ENCODE measurements at places on chromosomes 12 and 14. TPM values are rescaled to one million over a fixed set of nuclear protein-coding genes. Genes with fewer than 3 reads are reported as not detected.

Gene PLBD1
- 0.85 TPM for polyA plus RNA-seq

Gene ASB2
- not detected for polyA plus RNA-seq

Gene ADAM20
- polyA plus RNA-seq, result not detected

Gene C14orf132
- not detected for polyA plus RNA-seq

Gene FOXA1
- not detected for polyA plus RNA-seq

Gene SYCP3
- polyA plus RNA-seq, result 0.74 TPM

Gene GALNT8
- not detected for polyA plus RNA-seq

DNA sequence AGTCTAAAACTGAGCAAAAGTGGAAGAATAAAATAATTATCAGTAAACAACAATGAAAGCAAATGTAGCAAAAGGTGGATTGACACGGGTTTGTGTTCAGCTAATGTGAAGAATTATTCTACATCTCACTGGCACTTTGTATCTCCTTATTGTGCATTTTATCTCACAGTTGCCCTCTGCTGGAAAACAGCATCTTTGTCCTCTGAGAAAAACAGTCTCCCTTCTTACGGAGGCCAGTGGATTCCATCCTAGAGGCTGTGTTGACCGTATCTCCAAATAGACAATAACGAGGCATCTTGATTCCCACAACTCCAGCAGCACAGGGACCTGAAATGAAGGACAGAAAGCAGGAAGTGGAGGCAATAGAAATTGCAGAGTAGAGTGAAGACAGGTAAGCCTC lies 51.3 kb upstream of the PLBD1 start:
- no peaks in the 10 kb centered on the region for H3K36me3 ChIP-seq
- no peak overlapping the region for H3K4me3 ChIP-seq
- DNase-seq, result no peak

GRCh38 chr14:102029956-102030355 lies 56.9 kb downstream of the HSP90AA1 start:
- H3K36me3 ChIP-seq, result peaks cover 43% of the 10 kb centered on the region
- H3K4me1 ChIP-seq, result no peaks in the 10 kb centered on the region
- no peaks in the 10 kb centered on the region for H3K27me3 ChIP-seq

DNA sequence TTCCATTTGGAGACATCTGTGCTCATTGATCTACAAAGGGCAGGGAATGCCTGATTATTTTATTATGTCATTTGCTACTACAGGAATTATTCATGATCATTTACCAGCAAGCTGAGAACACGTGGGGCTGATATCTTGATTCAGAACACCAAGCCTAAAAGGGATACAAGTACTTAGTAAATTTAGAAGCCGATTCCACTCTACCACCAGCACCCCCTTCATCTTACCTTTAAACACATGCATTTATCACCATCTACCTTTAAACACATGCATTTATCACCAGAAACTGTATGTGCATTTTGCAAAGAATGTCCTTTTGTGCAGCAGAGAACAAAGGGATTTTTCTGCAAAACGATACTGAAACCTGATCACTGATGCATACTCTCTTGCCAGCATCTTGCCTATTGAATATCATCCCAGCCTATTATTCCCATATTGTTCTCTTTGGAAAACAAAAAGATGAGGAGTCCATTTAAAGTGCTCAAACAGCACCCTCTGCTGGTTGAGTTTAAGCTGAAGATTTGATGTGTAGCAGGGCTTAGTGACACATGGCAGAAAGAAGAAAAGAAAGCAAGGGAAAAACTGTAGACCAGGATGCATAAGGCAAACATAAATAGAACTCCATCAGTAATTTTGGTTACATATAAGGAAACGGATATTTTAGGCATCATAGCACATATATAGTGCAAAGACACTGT lies 132.6 kb upstream of the PLEKHG7 start:
- peak; percentile 76 for DNase-seq
- no peak overlapping the region for H3K4me3 ChIP-seq
- H3K4me1 ChIP-seq, result peaks cover 17% of the 10 kb centered on the region
- H3K27me3 ChIP-seq, result no peaks in the 10 kb centered on the region
- no peak overlapping the region for H3K27ac ChIP-seq
- H3K36me3 ChIP-seq, result no peaks in the 10 kb centered on the region

DNA sequence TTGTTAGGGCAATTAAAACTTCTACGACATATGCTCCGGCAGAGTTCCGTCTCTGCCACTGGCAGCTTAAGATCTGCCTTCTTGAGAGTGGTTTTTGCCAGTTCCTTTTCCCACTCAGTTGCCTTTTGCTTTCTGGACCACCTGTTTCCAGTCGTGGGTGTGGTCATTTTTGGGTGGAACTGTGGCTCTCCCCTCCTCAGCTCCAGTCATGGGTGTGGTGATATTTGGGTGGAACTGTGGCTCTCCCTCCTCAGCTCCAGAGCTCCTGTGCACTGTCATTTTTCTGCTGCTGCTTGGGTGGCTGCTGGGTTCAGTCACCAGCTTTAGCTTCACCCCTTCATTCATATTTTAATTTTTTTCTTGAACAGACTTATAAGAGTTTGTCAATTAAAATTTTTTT lies 25.3 kb downstream of the WDR20 start:
- H3K36me3 ChIP-seq, result peaks cover 32% of the 10 kb centered on the region
- no peaks in the 10 kb centered on the region for H3K27me3 ChIP-seq
- H3K4me1 ChIP-seq, result peaks cover 66% of the 10 kb centered on the region
- no peak for DNase-seq

DNA sequence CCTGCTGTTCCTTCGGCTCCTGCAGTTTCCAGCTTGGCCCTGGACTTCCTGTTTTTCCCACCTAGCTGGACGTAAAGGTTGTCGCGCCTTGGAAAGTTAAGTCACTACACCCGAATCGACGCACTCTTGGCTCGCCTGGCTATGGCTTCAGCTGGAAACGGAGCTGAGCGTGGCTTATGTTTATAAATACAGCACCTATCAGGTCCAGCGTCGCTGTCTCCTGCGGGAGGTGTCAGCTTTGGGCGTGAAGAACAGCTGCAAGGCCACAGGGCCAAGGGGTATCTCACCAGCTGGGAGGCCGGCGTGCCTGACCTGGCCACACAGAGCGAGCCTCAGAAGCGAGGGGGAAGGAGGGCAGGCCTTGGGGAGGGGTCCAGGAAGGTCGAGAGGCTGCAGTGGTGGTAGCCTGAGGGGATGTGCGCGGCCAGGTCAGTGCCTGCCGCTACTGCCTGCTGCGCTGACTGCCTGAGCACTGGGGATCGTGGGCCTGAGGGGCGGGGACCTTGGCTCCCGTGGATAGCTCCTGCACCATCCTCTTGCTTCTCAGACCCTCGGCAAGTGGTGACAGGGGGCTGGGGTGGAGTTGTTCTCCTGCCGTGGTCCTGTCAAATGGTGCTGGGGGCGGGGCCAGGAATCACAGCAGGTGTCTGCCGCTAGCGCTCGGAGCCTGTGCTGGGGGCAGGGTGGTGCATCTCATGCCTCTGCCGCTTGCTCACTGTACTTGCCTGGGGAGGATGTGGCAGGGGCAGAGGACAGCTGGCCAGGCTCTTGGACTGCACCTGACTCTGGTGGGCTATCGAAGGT lies 12.5 kb downstream of the PACS2 start:
- peak overlapping the region; percentile 45 for H3K27ac ChIP-seq
- no peaks in the 10 kb centered on the region for H3K27me3 ChIP-seq
- no peak for DNase-seq
- peaks cover 5% of the 10 kb centered on the region for H3K36me3 ChIP-seq

- DNase-seq, result no peak
- no peaks in the 10 kb centered on the region for H3K4me1 ChIP-seq
- H3K27me3 ChIP-seq, result peaks cover 1% of the 10 kb centered on the region
- H3K4me3 ChIP-seq, result no peak overlapping the region
- no peaks in the 10 kb centered on the region for H3K36me3 ChIP-seq
- no peak overlapping the region for H3K27ac ChIP-seq
Observed at GRCh38 chr14:34251662-34252061, 210.4 kb downstream of the SPTSSA start.

DNA sequence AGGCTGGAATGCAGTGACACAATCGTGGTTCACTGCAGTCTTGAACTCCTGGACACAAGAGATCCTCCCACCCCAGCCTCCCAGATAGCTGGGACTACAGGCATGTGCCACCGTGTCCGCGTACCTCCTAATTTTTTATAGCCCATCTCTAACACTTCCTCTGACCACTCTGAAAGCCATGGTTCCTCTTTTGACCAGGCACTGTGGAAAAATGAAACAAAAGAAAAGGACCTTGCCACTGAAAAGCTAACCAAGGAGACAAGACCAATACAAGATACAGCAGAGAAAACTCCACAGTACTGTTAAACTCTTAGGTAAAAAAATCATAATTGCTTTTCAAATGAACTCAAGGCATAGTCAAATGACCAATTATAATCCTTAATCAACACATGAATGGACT lies 233.3 kb downstream of the NEDD1 start:
- H3K4me3 ChIP-seq, result no peak overlapping the region
- DNase-seq, result no peak
- peaks cover 37% of the 10 kb centered on the region for H3K27me3 ChIP-seq
- no peaks in the 10 kb centered on the region for H3K36me3 ChIP-seq
- H3K27ac ChIP-seq, result peak overlapping the region; percentile 21

GRCh38 chr12:5923751-5924150 lies 21.3 kb downstream of the ANO2 start:
- H3K4me1 ChIP-seq, result no peaks in the 10 kb centered on the region
- no peak overlapping the region for H3K4me3 ChIP-seq
- no peaks in the 10 kb centered on the region for H3K36me3 ChIP-seq
- no peak overlapping the region for H3K27ac ChIP-seq
- DNase-seq, result no peak
- H3K27me3 ChIP-seq, result peaks cover 14% of the 10 kb centered on the region

- no peak for DNase-seq
- H3K4me3 ChIP-seq, result no peak overlapping the region
- no peaks in the 10 kb centered on the region for H3K36me3 ChIP-seq
- no peaks in the 10 kb centered on the region for H3K4me1 ChIP-seq
Observed at GRCh38 chr12:128387811-128388422, 120.9 kb downstream of the TMEM132C start.

DNA sequence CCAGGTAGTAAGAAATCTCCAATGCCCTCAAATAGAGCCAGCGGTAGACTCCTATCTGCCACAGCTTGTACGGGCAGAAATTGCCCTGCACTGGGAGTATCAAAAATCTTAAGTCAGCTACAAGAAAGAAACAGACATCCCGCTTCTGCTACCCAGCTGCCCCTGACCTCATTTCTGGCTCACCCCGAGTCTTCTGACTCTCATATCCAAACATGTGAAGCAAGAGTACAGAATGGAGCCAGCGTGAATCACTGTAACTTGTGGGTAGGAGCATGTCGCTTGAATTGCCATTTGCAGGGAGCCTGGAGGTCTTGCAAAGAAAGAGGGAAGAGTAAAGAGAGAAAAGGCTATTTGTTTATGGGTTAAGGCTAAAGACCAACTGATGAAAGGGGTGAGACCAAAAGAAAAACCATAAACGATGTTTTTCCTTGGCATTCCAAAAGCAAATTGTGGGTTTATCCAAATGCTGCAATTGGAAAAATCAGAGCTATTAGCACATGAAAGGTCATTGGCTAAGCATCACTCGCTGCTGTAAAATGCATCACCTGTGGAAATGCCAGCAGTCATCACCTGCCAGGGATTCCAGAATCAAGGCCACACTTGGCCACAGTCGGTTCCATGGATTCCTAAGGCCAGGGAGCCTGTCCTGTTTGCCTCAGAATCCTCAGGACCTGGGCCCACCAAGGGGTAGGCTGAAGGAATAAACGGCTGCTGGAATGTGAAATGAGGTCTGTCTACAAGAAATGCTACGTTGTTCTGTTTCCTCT lies 86.6 kb downstream of the FOXN3 start:
- H3K27me3 ChIP-seq, result no peaks in the 10 kb centered on the region
- H3K36me3 ChIP-seq, result peaks cover 13% of the 10 kb centered on the region
- peak overlapping the region; percentile 38 for H3K27ac ChIP-seq
- no peak overlapping the region for H3K4me3 ChIP-seq
- peaks cover 66% of the 10 kb centered on the region for H3K4me1 ChIP-seq
- DNase-seq, result no peak

DNA sequence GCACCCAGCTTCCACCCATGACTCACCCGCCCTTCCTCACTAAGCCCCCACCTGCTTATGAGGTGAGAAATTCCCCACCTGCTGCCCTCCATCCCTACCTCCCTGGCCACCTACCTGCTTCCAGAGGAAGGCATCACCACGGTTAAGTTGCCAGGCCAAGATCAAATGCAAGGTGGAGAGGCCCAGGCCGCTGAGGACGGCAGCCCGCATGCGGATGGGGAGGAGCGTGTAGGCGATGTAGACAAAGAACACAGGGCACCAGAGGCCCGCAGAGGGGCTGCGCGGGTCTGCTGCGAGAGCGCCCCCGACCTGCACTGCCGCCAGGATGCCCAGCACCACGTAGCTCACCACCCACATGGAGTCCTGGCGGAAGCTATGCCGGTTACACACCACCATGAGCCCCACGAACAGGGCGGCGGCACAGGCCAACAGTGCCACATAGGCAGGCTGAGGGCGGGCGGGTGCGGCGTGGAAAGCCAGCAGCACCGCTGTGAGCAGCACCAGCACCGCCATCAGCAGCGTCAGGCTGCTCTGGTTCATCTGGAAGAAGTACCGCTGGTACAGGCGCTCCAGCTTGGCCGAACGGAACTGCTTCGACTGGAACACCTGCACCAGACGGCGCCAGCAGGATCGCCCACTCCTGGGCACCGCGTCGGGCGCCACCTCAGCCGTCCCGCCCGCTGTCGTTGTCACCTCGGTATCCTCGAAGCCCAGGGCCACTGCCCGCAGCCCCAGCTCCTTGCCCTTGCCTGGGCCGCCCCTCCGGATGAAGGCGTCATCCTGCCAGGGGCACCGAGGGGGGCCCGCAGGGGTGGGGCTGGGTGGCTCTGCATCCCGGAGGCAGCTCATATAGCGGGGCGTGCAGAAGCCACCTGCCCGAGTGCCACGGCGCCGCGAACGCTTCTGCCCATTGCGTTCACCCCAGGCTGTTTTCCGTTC lies 6.2 kb downstream of the ADCY6 start:
- peak overlapping the region; percentile 49 for H3K27ac ChIP-seq
- no peak overlapping the region for H3K4me3 ChIP-seq
- peaks cover 5% of the 10 kb centered on the region for H3K4me1 ChIP-seq
- DNase-seq, result no peak
- peaks cover 28% of the 10 kb centered on the region for H3K27me3 ChIP-seq

GRCh38 chr12:39875721-39876120 lies 230.2 kb downstream of the SLC2A13 start:
- no peak overlapping the region for H3K27ac ChIP-seq
- no peaks in the 10 kb centered on the region for H3K4me1 ChIP-seq
- H3K27me3 ChIP-seq, result no peaks in the 10 kb centered on the region
- peaks cover 18% of the 10 kb centered on the region for H3K36me3 ChIP-seq
- no peak overlapping the region for H3K4me3 ChIP-seq

DNA sequence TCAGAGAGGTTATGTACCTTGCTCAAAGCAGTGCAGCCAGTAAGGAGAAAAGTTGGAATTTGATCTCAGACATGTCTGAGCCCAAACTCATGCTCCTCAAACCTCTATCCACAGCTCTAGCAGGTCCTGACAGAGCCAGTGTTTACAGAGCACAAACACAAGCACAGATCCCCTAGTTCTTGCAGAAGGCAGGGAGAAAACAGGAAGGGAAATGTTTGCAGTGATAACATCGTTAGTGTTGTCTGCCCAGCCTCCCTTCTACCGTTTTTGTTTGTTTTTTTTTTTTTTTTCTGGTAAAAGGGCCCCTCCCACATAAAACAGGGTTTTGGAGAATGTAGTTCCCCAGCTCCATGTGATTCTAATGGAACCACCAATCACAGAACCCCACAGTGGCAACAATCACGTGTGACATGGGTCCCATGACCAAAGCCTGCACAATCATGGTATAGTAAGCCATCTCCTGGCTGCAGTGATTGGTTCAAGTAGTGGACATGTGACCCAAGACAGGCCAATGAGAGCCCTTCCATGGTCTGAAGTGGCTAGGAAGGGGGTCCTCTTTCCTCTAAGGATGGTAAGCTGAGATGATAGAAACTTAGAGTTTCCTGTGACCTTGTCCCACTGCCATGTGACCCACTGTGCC lies 513.4 kb downstream of the MED13L start:
- no peak overlapping the region for H3K4me3 ChIP-seq
- no peak for DNase-seq
- H3K27ac ChIP-seq, result no peak overlapping the region
- H3K36me3 ChIP-seq, result no peaks in the 10 kb centered on the region
